Stomach (tissue), 19 donors: ENCODE measurements at places on chromosomes 1 and 21. TPM values are rescaled to one million over a fixed set of nuclear protein-coding genes. Genes with fewer than 3 reads are reported as not detected.

Gene MIA3
- 8.7 TPM for polyA plus RNA-seq

Gene S100A3
- 2.6 TPM for polyA plus RNA-seq

Gene S100A14
- polyA plus RNA-seq: 751 TPM

Gene LORICRIN
- not detected for polyA plus RNA-seq

Gene EXO1
- polyA plus RNA-seq: 1.0 TPM

Gene GPR157
- polyA plus RNA-seq: 3.7 TPM

Gene CRNN
- polyA plus RNA-seq: not detected

Gene MAPKAPK2
- polyA plus RNA-seq: 60.8 TPM

Gene ITLN2
- polyA plus RNA-seq: not detected

Gene MATN1
- polyA plus RNA-seq: not detected

Gene ADGRB2
- polyA plus RNA-seq: 1.9 TPM

Gene TMPRSS15
- not detected for polyA plus RNA-seq

Gene SRP9
- 267 TPM for polyA plus RNA-seq

Gene ZNF670
- 3.1 TPM for polyA plus RNA-seq

Gene CSF3R
- polyA plus RNA-seq: 1.6 TPM
